ENCODE measurements at places on chromosomes 6 and 20.
A peak's percentile ranks its signal among the peaks of the same experiment; 100 is the strongest.

GRCh38 chr20:34129518-34130162 is 17.6 kb upstream of the EIF2S2 start:
- peak; percentile 48 for DNase-seq

DNA sequence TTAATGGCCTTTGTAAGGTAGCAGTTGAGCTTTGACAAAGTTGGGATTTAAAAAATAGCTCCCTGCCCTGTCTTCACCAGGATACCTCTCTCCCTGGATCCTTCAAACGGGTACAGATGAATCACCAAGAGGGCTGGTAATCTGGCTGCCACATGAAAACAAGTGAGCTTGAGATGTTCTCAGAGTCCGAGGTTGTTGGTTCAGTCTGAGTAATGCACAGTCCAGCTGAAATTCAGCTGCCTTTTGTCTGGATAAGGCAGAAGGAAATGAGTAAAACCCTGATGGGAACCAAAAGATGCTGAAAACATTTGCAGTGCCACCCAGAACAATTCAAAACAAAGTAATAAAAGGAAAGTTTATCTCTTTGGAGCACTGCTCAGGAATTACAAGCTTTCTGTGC is 86.8 kb downstream of the GJA1 start:
- DNase-seq: peak; percentile 88

DNA sequence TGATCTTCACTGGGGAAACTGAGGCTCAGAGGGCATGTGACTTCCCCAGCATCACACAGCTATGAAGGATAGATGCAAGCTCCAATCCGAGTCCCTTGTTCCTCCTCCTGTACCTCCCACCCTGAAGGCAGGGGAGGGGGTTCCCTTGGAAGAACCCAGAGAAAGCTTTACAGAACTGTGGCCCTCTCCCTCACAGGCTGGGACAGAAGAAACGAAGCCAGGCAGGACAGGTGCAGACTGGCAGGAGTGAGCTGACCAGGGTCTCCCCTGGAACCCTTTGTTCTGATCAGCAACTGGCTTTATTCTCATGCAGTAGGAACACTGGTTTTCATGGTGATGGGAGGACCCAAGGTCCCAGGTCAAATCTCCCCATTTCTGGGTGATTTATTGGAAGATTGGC is 90.2 kb downstream of the TMEM242 start:
- DNase-seq: no peak

GRCh38 chr6:110493253-110493800 is 16.9 kb upstream of the SLC22A16 start:
- DNase-seq: no peak

DNA sequence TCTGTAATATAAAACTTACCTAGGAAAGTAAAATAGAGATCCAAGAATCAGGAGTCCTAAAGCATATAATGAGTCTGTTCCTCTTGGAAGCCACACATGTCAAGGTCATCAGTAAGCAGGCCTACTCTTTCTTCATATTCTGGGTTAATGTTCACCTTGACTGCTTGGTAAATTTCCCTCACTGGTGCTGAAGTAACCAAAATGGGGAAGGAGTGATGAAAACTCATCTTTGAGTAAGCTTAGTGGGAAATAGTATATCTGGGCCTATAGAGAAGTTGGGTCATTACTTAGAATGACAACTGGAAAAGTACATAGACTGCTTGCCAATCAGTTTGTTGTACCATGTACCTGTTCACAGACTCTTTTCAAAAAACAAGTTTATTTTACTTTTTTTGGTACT is 6.6 kb downstream of the TSPYL4 start:
- no peak for DNase-seq

DNA sequence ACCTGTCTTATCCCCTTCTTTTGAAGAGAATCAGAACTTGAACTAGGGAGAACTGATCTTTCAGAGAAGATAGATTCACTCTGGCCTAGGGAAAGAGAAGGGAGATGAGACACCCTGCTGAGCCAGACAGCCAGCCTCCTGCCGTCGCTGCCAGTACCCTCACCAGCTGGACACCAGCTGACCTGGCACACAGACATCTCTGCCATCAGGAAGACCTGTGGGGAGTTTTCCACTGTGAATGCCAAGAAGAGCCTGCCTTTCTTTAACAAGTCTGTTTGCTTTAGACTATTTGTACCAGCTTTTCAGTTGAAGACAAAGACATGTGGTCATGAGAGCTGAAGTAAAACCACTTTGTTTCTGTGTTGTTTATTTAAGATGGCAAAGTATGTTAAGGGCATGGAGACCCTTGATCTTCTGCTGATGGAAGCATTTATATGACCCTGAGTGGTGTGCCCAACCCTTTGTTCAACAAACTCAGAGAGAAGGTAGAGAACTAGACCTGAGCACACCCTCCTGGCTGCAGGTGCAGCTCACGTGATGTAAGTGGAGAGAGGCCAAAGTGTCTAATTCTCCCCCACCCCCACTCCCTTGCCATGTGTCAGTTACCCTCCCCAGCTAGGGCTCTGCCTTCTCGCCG is 82.3 kb upstream of the SLC24A3 start:
- no peak for DNase-seq

GRCh38 chr6:134020543-134020942 is 31.9 kb downstream of the SLC2A12 start:
- DNase-seq: no peak

DNA sequence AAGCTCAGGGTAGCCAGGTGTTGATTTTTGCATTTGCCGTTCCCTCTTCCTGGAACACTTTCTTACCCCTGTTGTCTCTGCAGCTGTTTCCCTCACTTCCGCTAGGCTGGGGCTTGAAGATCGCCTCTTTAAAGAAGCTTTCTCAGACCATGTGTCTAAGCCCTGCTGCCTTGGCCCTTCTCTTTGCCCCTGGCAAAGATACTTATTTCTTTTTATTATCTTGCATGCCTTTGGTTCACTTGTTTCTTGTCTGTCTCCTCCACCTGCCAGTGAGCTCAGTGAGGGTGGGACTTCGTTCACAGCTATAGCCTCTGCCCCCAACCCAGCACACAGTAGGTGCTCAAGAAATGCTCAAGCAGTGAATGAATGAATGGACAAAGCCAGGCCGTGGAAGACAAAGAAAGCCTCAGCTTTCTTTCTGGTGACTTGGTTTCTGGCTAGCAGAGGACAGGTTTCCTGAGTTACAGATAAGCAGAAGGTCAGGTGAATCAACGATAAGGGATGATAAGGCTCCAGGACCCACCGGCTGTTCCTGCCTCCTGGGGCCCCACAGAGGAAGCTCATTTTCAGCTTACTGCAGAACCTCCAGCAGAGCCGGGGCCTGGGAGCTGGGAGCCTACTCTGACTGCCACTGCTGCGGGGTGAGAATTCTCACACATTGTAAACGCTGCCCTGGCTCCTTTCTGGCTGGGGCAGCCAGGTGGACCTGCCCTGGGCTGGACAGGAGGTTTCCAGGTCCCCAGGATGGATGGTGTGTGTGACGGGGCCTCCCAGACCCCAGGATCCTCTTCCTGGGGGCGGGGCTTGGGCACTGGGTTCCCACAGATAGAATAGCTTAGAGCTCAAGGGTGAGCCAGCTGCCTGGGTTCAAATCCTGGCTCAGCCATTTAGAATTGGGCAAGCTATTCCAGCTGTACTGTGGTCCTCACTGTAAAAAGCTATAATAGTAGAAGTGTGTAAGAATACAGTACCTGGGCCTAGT is 29.8 kb downstream of the SNAI1 start:
- DNase-seq: peak; percentile 26

DNA sequence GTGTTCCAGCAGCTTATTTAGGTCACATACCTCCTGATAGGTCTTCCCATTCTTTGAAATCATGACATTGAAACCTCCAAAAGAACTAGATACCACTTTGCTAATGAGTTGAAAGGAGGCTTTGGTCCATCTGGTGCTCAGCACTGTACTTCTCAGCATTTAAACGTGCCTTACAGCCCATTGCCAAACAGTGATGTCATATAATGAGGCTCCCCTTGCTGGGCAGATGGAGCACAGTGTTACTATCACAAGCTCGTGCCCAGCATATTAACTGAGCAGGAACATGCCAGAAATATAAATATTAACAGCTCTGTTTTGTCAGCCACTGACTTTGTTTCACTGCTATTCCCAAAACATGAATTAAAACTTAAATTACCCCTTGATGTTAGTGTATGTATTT is 25.5 kb upstream of the MAPK13 start:
- no peak for DNase-seq

DNA sequence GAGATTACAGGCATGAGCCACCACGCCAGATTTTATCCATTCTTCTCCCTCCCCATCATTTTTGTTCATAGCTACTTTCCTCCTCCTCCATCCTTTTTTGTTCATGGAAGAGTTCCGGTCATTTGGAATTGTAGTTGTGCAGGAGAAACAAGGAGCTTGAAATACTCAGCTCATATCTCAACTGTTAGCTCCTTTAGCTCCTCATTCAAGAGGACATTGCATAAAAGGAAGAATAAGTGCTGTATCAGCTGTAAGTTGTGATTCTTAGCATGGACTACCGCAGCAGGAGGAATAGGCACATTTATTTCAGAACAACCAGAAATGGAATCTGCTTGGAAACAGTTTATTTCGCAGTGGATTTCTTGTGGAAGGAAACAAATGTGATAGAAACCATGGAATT is 7.6 kb downstream of the STXBP5 start:
- DNase-seq: no peak

GRCh38 chr6:32551410-32551809 is 21.3 kb upstream of the HLA-DRB5 start:
- peak; percentile 62 for DNase-seq

- DNase-seq: peak; percentile 32
Observed at GRCh38 chr6:146785001-146785585, 186.3 kb downstream of the ADGB start.

- no peak for DNase-seq
Observed at GRCh38 chr6:25041485-25042035, 105.8 kb upstream of the RIPOR2 start.

DNA sequence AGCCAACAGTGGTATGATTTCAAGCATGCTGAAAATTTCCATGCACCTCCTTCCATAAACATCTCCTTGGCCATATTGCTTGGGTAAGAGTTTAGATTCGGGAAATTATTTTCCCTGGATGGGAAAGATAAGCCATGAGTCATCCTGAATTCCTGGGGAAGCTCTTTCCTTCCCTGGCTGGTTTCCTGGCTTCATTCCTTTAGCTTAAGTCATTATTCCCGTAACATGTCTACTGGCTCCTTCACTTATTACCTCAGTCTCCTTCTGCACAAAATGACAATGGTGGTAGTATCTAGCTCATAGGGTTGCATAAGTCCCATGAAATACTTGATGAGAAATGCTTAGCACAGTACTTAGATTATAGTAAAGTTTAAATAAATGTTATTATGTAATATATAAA is 27.6 kb downstream of the TINAG start:
- peak; percentile 98 for DNase-seq

DNA sequence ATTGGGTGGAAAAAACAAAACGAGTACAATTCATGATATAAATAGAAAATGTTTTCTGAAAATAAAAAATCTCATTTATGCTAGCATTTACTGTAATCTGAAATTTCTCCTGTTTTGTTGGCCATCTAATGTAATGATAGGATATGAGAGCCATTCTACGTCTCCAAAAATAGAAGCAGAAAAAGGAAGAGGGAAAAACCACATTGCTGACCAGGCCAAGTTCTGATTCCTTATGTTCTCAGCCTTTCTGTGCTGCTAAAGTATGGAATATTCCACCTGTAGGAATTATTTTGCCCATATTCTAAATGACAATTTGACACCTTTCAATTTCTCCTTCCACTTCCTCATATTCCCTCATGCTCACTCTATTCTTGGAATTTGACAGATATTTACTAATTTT is 110.2 kb downstream of the TBXT start:
- DNase-seq: no peak

GRCh38 chr6:146056506-146056905 is 27.6 kb downstream of the GRM1 start:
- DNase-seq: no peak

- DNase-seq: no peak
Observed at GRCh38 chr20:41175727-41176330, 38.5 kb downstream of the PLCG1 start.

DNA sequence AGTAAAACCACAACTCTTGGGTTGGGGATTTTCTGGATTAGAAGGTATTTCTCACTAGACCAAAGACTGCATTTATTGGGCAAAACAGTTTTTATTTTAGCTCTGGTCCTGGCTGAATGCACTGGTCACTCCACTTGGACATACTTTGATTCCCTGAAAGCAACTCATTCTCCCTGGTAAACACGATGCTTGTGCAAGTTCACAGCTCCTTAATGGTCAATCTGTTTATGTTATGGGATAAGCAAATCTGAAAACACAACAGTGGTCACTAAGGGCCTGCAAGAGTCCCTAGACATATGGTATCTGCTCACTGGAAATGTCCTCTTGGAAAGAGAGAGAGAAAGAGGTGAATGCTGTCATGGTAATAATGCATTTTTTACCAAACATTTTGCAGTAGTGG is 559.8 kb downstream of the CDH26 start:
- no peak for DNase-seq

DNA sequence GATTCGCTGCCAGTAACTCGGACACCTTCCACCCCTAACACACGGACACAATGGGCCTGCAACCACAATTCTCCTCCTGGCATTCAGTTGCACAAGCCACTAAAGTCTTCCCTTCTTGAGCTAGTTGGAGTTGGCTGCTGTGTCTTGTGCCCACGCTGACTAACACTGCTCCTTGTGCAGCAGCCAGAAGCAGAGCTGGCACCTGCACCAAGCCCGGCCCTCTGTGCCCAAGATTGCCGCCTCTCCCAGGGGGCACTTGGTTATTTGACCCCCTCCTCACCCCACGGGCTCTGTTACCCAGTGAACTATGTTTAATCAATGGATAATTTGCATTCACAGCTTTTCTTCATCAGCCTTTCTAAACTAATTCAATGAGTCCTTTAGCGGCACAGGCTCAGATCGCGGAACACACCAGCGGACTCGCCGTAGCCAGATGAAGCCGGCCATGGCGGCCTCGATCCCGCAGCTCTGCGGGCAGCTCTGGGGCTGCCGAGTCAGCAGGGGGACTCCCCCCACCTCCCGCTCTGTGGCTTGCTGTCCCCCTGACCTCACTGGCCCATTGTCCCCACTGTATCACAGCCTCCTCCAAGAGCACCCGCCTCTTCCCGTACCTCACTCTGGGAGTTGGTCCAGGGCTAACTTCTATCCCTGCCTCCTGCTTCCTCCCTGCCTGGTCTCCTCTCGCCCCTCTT is 94.8 kb upstream of the AFDN start:
- DNase-seq: no peak

- DNase-seq: no peak
Observed at GRCh38 chr6:115735610-115736009, 325.1 kb downstream of the FRK start.

- no peak for DNase-seq
Observed at GRCh38 chr6:14897831-14898230, 348.0 kb upstream of the JARID2 start.

- DNase-seq: no peak
Observed at GRCh38 chr6:149332602-149333265, 15.2 kb downstream of the TAB2 start.

- DNase-seq: no peak
Observed at GRCh38 chr20:40882152-40882551, 146.5 kb upstream of the TOP1 start.

DNA sequence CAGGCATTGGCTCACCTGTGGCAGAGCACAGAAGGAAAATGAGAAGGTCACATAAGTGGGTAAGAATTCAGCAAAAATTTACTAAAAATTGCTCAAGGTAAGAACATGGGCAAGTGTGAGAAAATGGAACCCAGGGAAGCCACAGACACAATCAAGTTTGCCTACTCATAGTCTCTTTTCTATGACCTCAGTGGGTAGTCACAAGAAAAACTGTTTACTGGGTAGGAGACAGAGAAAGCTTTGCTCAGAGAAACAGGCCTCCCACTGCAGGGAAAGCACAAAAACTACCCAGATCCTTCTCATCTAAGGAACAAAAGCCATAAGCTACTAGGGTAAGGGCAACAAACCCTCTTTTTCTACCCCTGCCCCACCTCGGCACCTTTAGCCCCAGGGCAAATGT is 35.2 kb downstream of the FAM184A start:
- DNase-seq: no peak
